Activated T-cell treated with anti-CD3 and anti-CD28 coated beads, Interleukin-2, amount 50 U/mL, for 1 hour (primary cell): ENCODE measurements at places on chromosomes 4 and X.

DNA sequence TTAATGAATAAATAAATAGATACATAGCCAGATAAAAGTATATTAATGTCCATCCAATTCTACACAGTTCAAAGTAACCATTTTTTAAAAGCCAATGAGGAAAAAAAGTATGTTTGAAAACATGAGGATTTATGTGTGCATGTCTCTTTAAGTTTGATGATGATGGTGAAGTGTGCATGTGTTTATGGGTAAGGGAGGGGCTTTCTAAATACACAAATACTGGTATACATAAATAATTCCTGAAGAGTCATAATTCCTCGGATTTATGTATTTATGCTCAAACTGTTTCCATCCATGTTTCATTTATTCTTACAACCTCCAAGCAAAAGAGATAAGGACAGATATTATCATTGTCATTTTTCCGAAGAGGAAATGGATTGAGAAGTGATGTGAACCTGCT is 75.4 kb downstream of the ENOX2 start:
- DNase-seq, result no peak

- DNase-seq, result no peak
Observed at GRCh38 chrX:7447801-7448499, 300.0 kb upstream of the PUDP start.

DNA sequence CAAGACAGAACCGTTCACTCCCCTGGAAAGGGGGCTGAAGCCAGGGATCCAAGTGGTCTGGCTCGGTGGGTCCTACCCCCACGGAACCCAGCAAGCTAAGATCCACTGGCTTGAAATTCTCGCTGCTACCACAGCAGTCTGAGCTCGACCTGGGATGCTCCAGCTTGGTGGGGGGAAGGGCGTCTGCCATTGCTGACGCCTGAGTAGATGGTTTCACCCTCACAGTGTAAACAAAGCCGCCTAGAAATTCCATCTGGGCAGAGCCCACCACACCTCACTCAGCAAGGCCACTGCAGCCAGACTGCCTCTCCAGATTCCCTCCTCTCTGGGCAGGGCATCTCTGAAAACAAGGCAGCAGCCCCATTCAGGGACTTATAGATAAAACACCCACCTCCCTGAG is 13.4 kb upstream of the PBDC1 start:
- DNase-seq, result no peak

DNA sequence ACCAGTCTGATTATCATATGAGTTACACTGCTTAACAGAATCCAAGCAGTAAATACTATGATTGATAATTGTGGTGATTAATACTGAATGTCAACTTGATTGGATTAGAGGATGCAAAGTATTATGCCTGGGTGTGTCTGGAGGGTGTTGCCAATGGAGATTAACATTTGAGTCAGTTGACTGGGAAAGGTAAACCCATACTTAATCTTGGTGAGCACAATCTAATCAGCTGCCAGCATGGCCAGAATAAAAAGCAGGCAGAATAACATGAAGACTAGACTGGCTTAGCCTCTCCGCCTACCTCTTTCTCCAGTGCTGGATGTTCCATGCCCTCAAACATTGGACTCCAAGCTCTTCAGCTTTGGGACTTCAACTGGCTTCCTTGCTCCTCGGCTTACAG is 961.3 kb downstream of the ADGRL3 start:
- no peak for DNase-seq

- no peak for DNase-seq
Observed at GRCh38 chr4:157791236-157791635, 381.6 kb downstream of the GASK1B start.

DNA sequence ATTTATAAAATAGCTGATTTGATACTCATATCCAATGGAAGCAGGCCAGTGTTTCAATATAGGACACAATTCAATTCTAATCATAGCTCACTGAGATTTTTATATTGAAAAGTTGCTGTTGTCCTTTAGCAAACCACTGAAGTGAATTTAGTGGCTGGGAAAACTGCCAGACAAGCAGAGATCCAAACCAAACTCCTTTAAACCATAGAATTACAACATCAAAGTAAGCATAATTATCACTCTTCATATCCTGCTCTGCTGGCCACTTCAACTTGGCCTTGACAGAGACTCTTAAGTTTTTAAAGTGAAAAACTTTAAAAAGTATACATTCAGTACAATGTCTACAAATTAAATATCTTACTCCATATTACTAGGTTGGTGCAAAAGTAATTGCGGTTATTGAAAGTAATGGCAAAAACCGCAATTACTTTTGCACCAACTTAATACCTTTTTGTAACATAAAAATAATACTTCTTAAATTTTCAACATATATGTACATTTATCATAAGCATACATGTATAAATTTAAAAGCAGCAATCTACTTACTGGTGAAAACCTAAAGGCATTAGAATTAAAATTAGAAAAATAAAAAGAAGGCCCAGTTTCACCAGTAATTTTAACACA is 433.0 kb downstream of the PCDH10 start:
- no peak for DNase-seq

- DNase-seq, result no peak
Observed at GRCh38 chrX:20124964-20125363, 8.3 kb upstream of the MAP7D2 start.

DNA sequence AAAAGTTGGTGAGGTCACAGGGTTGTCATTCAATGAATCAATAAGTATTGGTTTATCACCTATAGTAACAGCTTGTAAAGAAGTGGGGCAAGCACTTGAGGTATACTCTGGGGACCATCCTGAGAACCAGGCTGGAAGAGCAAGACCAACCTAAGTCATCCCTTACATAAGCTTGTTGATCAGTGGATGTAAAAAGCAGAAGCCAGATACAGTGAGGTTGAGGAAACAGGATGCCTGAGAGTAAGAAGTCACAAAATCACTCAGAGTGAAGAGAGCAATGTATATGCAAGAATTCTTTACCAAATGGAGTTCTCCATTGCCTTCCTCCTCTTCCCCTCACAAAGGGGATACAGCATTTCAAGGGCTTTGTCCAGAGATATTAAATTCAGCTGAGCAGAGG is 76.3 kb upstream of the PACRGL start:
- no peak for DNase-seq

DNA sequence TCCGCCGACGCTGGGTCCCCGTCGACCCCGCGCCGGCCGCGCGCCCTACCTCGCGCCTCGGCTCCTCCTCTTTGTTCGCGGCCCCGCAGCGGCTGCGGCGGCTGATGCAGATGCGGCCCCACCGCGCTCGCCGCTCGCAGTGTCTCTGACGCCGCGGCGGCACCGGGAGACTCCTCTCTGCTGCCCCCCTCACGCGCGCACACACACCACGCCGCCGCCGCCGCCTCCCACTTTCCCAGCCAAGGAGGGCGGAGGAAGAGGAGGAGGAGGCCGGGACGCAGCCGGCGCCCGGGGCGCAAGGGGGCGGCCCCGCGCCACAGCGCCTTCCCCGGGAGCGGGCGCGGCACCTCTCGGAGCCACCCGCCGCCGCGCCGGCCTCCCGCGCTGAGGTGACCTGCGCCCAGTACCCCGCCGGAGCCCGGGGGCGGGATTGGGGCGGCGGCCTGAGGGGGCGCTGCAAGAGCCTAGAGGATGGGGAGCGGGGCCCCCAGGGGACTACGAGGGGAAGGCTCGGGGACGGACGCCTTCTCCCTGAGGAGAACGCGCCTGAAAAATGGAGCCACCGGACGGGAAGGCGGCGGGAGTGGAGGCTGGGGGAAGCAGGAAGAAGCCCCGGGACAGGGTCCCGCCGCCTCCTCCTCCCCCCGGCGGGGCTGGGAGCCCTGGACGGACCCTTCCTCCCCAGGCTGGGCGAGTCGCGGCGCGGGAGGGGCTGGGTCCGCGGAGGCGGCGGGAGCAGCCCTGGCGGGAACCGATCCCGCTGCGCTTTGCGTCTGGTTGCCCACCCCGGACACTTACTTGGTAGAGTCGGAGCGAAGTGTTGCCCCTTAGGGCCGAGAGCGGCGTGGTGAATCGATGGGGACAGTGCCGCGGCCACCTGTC is at the start of gene SH3RF1:
Gene SH3RF1 (minus strand): TSS at position 147 of the 882 bp plus-strand sequence. CDS start 1,744 bp downstream, outside the sequence.
- peak; percentile 18 for DNase-seq

- no peak for DNase-seq
Observed at GRCh38 chr4:140096483-140096861, 57.5 kb downstream of the MAML3 start.

DNA sequence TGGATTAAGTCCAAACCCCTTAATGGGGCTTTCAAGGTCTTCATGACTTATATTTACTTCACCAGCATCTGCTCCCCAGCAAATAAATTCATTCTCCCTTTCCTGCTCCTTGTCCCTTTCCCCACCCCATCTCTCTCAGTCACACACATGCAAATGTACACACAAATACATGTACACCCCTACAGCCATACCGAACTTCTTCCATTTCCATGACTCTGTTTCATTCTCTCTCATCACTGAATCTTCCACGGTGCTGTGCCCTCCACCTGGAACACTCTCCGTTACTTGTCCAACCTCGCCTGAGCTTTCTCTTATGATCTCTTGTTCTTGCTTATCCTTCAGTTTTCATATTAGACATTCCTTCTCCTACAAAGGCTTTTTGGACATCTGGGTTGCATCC is 22.0 kb upstream of the RPA4 start:
- DNase-seq, result no peak

DNA sequence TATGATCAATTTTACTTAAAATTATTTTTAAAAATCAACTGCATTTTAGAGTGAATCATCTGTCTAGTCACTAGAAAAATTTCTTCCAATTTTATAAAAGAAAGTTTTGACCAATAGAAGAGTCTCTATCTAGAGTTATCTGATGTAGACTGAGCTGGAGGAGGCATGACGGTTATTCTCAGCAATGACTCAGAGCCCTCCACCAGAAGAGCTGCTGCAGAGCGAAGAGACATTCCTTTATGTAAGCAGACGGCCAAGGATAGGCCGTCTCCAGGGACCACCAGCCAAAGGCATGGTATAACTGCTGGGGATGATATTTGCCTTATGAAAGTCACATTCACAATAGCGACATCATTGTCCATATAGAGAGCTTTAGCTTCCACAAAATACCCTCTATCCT is 23.0 kb downstream of the LDB2 start:
- no peak for DNase-seq

DNA sequence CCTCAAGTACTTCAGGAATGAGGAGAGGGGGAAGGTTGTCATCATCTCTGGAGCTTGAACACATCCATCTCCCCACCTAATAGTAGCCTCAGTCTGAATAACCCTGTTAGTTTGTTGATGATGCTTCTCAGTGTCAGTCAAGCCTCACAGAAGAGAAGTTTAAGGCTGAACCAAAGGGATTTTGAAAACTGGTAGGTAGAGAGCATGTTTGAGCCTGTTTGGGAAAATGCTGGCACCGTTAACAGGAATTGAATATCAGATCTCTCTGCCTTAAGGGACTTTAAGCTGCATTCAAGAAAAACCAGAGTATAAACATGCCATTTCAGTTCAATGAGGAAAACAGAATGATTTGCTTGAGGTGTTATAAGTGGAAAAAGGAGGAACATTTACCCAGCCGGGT is 73.1 kb downstream of the MAPK10 start:
- no peak for DNase-seq

DNA sequence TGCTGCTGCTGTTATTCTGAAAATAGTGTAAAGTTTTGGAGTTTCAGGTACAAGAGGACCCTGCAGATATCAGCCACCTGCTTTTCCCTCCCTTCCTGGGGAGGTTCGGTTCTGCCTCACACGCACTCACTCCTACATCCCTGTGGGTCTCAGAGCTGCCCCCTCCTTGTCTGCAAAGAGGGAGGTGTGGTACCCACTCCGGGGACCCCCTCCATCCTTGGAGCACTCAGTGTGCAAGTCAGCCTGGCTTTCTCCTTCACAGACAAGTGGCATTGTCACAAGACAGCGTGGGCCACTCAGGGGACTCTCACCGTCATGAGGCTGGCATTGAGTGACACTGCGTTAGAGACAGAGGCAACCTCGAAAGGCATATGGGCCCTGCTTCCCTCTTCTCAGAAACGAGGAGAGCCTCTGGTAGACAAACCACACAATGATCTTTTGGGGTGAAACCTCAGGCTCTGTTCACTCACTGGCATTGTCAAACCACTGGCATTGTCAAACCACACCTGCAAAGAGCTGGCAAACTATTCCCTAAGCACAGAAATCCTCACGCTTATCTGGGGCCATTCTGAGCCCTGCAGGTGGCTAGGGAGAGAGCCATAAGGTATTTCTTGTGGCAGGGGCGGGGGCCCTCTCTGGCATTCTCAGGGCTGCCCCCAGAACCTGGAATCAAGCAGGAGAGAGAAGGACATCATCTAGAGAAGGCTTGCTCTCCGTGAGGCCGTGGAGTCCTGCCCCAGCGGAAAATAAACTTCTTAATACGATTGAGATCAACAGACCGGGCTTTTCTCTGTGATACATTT is 285.0 kb downstream of the SHOX start:
- DNase-seq, result no peak

GRCh38 chr4:22780317-22780716 is 87.6 kb downstream of the GBA3 start:
- no peak for DNase-seq

- no peak for DNase-seq
Observed at GRCh38 chrX:53075011-53075410, 7.2 kb upstream of the TSPYL2 start.

- DNase-seq, result no peak
Observed at GRCh38 chrX:8126092-8126491, 45.0 kb downstream of the VCX2 start.

GRCh38 chr4:84901740-84902281 is 64.7 kb downstream of the WDFY3 start:
- no peak for DNase-seq

GRCh38 chr4:165627128-165627527 is 245.9 kb upstream of the TLL1 start:
- DNase-seq, result no peak

DNA sequence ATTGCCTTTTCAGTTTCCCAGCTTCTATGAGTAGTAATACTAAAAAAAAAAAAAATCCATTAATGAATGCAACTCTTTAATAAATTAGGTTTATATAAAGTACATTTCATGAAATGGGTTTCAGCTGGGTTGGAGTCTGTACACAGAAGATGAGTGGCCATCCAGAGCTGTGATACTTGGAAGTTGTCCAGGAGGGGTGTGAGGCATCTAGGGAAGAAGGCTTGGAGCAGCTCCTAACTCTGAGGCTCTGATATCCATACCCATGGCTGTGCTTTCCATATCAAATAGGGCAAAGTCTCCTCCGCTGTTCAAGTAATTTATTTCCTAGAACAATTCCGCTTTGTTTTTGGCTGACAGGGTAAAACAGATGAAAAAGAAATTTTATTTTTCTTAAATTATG is 423.3 kb upstream of the TENM3 start:
- no peak for DNase-seq
